ENCODE measurements at places on chromosomes 6 and 20.
A peak's percentile ranks its signal among the peaks of the same experiment; 100 is the strongest.

- DNase-seq = no peak
These were observed 298.9 kb upstream of the BMP2 start for GRCh38 chr20:6468423-6469116.

- no peak for DNase-seq
These were observed 16.6 kb downstream of the TGM2 start for GRCh38 chr20:38148328-38149102.

DNA sequence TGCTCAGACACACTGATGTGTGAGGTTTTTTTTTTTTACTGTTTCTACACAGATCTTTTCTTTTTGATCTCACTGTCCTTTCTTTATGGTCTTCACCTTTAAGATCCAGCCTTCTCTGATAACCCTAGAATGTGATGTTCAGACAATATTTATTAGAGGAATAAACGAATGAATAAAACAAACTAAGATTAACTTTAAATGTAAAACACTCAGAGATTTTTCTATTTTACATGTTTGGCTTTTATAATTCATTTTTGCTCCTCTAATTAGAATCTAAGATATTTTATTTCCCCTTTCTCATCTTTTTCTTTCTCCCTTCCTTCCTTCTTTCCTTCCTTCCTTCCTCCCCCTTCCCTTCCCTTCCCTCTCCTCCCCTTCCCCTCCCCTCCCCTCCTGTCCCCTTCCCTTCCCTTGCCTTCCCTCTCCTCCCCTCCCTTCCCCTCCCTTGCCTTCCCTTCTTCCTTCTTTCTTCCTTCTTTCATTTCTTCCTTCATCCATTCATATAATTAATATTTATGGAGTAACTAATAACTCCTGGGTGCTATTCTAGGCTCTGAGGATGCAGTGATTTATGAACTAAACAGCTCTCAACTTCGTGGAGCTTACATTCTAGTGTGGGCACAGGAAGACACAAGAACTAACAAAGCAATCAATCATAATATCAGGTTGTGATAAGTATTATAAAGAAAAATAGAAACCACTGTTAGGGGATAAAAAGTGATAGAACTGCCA lies 133.5 kb upstream of the TSHZ2 start:
- DNase-seq = no peak

DNA sequence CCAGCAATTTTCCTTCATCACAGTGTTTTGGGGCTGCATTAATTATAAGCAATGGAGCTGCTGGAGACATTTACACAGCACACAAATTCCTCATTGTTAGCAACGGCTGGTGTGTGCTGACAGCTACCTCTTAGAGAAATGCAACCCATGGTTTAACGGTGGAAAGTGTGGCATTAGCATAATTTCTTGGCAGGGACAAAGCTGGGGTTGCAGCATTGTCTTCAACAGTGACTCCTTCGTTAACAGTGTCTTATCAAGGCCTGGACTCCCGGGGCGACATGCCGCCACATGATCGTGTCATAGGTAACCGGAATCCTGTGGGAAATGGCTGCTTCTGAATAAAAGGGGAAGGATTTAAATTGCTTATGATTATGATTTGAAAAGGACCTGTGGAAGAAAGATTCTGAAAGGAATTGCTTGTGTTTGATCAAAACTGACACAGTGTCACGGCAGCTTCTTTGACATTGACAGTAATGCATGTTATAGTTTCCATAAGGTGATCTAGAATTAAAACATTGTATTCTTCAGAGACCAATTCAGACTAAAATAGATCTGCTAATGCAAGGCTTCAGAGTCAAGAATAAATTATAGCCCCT lies 128.0 kb downstream of the UST start:
- DNase-seq = no peak

DNA sequence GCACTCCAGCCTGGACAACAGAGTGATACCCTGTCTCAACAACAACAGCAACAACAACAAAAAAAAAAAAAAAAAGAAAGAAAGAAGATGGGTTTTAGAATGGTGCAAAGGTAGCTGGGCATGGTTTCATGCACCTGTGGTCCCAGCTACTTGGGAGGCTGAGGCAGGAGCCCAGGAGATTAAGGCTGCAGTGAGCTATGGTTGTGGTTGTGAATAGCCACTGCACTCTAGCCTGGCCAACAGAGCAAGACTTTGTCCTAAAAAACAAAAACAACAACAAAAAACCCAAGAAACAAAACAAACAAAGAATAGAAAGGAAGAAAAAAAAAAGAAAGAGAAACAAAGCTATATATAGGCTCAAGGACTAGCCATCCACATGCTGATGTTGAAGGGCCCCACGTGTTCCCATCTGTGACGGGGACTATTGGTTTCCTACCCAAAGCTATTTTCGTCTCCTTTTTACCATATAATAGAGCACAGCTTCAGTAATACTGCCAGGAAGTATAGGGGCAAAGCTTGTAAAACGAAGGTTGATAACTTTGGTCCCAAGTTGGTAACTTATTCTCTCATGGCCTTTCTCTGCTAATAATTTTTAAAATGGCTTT lies 7.9 kb upstream of the EEF1E1 start:
- no peak for DNase-seq

DNA sequence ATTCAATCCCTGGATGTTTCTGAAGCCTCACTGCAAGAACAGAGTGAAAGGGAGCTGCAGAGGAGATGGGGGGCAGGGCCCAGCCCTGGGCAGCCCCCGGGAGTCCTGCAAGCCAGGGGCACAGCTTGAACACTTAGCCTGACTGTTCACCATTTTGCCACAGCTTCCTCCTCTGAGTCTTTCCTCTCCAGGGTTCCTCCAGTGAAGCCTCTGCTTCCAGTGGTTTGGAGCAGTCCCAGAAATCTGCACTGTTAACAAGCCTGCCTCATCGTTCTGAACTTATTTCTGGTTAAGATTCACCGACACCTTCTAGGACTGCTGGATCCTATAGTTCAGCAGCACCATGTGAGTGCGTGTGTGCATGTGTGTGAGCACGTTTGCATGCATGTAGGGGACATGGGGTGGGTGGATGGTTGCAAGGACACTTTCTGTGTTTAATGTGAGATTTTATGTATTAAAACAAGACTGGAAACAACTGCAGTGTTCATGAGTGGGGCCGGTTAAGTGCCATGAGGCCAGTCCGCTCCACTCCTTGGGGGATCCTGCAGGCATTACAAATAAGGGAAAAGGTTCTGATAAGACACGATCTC lies 24.6 kb downstream of the CEBPB start:
- DNase-seq = no peak

DNA sequence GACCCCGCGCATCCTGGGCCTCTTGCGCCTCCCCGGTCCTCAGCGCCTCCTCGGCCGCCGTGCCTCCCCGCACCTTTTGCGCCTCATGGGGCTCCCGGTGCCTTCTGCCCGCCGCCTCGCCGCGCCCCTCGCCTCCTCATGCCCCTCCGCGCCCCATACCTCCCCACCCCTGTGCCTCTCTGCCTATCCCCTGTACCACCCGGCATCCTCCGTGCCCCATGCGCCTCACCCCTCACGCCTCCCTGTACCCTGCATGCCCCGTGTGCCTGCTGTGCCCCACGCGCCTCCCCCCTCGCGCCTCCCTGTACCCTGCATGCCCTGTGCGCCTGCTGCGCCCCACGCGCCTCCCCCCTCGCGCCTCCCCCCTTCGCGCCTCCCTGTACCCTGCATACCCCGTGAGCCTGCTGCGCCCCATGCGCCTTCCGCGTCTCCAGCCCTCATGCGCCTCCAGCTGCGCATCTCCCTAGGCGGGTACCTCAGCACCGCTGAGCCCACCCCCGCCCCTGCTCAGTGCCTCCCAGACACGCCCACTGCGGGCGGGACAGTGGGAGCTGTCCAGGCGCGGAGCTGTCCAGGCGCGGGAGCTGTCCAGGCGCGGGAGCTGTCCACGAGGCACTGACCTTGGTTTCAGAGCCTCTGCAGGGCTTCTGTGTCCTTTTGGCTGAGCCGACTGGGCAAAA lies 37.1 kb downstream of the IGF2R start:
- DNase-seq = no peak

DNA sequence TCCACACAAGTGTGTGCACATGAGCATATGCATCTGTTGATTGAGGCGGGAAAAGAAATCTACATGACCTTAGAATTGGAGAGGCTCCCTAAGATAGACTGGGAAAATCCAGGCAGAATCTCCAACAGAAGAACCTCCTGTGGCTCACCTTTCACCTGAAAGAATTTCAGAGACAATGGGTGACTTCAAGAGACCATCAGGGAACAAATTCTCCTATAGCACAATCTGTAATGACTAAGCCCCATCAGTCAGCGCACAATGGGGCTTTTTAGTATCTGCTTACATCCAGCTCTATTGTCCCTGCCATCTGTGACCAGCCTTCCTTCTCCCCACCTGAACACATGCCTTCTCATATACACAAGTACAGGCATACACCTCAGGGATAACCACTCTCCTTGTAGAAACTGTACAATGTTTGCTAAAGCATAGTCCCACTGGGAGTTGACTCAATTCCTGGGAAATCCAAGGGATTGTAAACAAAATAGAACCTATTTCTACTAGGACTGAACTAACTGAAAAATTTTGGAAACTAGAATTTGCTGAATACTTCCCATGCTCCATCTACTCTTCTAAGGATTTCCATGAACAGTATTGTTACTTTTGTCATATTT lies 150.8 kb upstream of the STXBP5 start:
- DNase-seq = no peak

DNA sequence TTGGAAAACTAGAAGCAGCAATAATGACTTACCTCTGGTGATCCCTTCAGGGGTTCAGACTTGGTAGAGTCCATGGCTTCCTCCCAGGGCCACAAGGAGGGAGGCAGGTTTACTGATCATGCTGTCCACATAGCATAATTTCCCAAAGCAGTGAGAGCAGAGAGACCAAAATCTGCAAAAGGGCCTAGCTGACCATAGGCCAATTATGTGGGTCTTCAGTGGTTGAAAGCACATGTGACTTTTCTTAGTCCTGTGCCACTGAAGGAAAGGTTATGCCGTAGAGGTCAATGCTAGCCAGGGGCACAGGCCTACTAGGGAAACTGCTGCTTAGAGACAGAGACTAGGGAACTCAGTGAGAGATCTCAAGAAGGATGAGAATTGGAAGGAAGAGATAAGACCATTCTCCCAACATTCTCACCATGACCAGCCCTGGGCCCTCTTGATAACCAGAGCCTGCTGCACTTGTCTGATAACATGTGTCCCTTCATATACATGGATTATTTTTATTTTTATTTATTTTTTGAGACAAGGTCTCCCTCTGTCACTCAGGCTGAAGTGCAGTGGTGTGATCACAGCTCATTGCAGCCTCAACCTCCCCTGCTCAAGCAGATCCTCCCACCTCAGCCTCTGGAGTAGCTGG lies 2.0 kb upstream of the GTPBP2 start:
- no peak for DNase-seq

GRCh38 chr6:158662954-158663624 lies 13.2 kb downstream of the SYTL3 start:
- peak; percentile 52 for DNase-seq

GRCh38 chr20:41142245-41142644 lies 4.9 kb downstream of the PLCG1 start:
- DNase-seq = no peak

DNA sequence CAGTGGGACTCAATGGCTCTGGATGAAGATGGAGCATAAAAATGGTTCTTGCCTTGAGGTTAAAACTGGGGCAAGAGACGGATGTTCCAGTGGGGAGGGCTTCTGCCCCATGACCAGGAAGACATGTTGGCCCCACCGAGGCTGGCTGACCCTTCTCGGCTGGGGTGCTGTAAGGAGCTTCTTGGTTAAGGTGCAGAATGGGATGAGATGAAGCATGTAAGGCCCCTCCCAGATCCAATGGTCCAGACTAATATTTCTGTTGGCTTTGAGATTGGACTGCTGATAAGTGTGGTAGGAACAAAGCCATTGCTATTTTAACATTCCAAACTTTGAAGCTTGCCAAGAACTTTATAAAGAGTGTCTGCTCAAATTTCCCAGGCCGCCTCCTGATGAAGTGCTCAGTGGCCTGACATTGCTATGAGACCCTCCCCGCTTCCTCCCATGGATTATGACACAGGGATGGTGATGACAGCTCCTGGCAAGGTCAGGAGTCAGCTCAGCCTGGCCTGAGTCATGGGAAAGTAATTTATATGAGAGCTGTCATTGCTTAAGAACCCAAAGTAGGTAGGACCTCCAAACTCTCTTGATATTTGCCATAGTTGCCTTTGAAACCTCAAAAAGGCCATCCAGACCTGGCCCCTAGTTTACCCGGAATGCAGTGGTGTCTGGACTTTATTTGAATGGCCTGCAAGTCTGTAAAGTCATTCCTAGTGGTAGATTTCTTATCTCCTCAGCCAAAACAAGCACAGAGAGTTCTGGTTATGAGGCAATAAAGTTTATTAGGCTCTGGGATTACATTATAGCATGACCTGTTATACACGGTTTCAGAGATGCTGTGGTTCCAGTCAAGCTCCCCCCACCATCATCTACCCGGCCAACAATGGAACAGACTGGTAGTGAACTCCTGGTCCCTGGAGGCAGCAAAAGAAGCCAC lies 55.2 kb downstream of the TGM2 start:
- peak; percentile 98 for DNase-seq

- no peak for DNase-seq
These were observed 13.8 kb downstream of the RNASET2 start for GRCh38 chr6:166942393-166943168.

DNA sequence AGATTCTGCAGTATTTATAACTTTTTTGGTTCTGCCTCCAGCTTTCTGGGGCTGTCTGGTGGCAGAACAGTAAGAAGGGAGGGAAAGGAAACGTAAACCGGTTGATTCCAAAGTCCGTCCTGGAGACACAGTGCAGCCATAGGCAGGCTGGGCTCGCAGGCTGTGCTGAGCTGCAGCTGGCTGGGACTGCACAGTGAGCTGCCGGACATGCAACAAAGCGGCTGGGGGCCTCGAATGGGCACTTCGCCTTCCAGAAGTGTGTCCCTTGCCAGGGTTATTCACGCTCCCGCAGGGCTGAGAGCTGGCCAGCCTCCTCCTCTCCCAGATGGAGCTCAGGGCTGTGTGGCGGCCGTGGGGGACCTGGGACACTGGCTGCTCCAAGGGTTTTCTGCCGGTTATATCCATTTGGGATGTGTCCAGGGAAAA lies 78.1 kb upstream of the CD93 start:
- DNase-seq = no peak

DNA sequence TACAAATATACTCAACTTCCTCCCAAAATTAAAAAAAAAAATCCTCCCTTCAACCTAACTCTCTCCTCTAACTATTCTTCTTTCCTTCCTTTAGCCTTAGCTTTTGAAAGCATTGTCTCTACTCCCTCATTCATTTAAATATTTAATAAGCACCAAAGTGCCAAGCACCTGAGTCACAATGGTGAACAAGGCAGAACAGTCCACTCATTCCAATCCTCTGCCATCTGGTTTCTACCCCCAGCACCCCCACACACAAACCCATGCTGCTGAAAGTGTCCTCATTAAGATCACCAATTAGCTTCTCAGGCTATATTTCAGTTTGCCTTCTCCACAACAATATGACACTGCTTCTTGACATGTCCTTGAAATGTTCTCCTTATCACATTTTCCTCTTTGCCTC lies 76.3 kb downstream of the DTNBP1 start:
- DNase-seq = no peak

GRCh38 chr20:24317224-24317623 lies 152.2 kb upstream of the SYNDIG1 start:
- DNase-seq = no peak
